ENCODE measurements at places on chromosomes 3 and 15. TPM values are rescaled to one million over a fixed set of nuclear protein-coding genes. Genes with fewer than 3 reads are reported as not detected.

- DNase-seq: no peak
Measured at GRCh38 chr3:143567823-143568222, 280.4 kb downstream of the SLC9A9 start.

The TPM1 gene
- total RNA-seq: 36.6 TPM

DNA sequence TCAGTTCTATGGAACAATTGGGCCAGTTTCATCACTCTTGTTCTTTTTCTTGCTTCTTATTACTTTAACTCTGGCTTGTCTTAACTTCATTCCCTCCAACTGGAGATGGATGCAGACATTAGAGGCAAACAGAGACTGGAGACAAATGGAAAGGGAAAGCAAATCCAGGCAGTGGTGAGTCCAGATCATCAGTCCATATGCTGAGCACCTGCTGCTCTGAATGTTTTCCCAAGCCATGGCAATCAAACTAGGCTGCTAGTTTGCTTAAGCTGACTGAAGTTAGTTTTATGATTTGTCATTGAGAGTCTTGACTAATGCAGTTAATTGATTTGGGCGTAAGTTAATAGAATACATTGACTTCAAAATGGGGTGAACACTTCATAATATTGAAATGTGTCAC lies 41.0 kb upstream of the TBC1D5 start:
- DNase-seq: no peak

DNA sequence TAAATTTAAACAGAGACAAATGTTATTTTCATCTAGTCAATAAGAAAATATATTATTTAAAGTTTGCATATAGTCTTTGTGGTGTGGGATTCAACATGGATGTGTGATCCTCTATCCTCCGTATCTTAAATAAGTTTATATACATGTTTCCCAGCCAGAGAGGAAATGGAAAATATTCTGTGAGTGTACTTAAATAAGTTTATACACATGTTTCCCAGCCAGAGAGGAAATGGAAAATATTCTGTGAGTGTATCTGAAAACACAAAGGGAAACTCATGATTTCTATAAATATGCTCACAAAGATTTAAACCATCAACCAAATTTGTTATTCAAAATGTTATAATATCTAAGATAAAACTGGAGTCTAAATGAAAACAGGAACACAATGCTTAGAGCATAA lies 110.0 kb upstream of the MELTF start:
- DNase-seq: no peak

DNA sequence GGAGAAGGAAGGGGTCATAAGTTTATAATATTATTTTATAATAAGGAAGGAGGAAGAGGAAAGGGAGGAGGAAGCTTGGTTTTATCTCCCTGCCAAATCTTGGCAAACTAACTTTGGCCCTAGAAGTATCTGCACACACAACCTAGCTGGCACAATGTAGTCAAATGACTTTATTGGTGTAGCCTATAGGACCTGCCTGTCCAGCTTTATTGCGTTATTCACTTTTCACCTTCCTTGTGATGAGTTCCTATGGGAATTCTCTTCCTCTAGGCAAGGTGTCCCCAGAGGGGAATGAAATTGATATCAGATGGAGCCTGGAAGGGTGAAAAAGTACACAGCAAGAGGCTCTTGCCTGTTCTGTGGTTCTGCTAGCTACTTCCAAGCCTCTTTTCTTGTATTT lies 111.2 kb upstream of the SLC25A36 start:
- no peak for DNase-seq

The PIGB gene
- total RNA-seq: 26.2 TPM

GRCh38 chr15:87556886-87557285 lies 699.7 kb downstream of the NTRK3 start:
- DNase-seq: no peak

The SLC38A3 gene
- 0.27 TPM for total RNA-seq

The SCAMP5 gene
- total RNA-seq: 0.43 TPM

The GOLGA6L7 gene
- total RNA-seq: not detected

The SLC22A14 gene
- 0.35 TPM for total RNA-seq

- DNase-seq: no peak
Measured at GRCh38 chr15:40464595-40465185, 6.1 kb upstream of the CHST14 start.

DNA sequence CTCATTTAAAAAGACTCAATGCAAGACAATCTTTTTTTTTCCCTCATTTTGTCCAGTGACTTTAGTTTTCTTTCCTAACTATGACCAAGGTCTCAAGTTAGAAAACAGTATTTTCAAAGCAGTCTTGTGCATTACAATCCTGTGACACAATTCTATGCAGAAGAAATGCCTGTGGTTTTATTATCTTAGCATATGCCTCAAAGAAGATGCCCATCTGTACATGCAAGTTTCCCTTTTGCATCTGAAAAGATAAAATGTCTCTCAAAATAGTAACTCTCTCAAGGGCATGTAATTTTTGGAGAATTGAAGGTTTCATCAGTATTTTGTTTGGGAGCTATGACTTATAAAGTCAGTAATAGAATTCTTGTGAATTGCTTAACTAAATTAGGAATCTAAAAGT lies 292.0 kb upstream of the SUCLG2 start:
- DNase-seq: no peak

DNA sequence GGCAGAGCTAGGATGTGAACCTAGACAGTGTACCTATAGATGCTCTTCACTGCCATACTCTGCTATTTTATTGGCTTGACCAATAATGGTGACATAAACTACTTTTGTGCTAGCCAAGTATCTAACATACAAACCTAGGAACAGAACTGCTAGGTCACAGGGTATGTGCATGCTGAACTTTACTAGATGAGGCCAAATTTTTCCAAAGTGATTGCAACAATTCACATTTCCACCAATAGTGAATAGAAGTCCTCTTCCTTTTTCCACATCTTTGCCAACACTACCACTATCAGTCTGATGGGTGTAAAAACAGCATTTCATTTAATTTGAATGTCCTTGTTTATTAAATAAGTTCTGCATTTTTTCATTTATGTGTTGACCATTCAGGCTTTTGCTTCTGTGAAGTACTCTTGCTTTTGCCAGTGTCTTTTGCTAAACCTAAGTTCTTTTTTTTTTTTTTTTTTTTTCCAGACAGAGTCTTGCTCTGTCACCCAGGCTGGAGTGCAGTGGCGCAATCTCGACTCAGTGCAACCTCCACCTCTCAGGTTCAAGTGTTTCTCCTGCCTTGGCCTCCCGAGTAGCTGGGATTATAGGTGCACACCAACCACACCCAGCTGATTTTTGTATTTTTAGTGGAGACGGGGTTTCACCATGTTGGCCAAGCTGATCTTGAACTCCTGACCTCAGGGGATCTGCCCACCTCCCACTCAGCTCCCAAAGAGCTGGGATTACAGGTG lies 54.1 kb downstream of the DCAF1 start:
- DNase-seq: no peak

GRCh38 chr3:161354554-161354953 lies 16.8 kb downstream of the SPTSSB start:
- DNase-seq: no peak

Data from NCI-H460 (cell line).